ENCODE measurements at places on chromosomes 5 and 9.

GRCh38 chr5:22258139-22258538 is 595.0 kb downstream of the CDH12 start:
- no peak for DNase-seq

- DNase-seq: no peak
Measured at GRCh38 chr5:24864244-24864643, 219.5 kb upstream of the CDH10 start.

DNA sequence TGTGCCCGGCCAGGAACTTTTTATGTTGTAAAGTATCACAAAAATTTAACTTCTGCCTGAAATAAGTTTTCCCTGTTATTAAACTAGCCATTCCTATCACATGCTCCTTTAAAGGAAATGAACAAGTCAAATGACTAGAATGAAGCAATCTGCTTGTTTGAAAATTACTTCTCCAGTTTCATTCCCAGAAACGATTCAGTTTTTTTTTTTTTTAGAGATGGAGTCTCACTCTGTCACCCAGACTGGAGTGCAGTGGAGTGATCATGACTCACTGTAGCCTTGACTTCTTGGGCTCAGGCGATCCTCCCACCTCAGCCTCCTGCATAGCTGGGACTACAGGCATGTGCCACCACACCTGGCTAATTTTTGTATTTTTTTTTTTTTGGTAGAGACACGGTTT is 13.3 kb upstream of the GNG10 start:
- no peak for DNase-seq

GRCh38 chr9:136804509-136805206 is 3.1 kb upstream of the RABL6 start:
- no peak for DNase-seq

- no peak for DNase-seq
Measured at GRCh38 chr5:174528821-174529544, 195.4 kb upstream of the MSX2 start.

DNA sequence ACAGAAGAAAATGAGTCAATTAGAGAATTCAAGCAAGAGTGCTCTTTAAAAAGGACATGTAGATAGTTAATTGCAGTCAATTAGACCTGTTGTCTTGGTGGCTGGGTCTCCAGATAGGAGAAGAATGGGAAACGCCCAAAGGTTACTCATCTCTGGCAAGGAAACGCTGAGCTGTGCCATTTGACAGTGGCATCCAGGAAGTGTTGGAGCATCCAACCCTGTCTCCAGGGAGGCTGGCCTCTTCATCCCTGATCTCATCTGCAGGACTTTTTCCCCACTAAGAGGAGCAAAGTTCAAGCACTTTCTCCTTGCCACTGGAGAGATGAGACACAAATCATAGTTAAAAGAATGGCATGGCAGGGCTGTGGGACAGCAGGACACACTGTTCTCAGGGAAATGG is 111.7 kb upstream of the MSX2 start:
- DNase-seq: no peak

GRCh38 chr5:63655043-63655442 is 307.2 kb downstream of the HTR1A start:
- no peak for DNase-seq
